AML-193 (cell line): ENCODE measurements at places on chromosomes 6 and 20.

- DNase-seq = no peak
Observed at GRCh38 chr6:90160013-90160412, 136.6 kb downstream of the BACH2 start.

- DNase-seq = no peak
Observed at GRCh38 chr20:7656687-7657467, 283.4 kb downstream of the HAO1 start.

GRCh38 chr6:39054577-39055142, 6.1 kb downstream of the GLP1R start:
- DNase-seq = no peak

DNA sequence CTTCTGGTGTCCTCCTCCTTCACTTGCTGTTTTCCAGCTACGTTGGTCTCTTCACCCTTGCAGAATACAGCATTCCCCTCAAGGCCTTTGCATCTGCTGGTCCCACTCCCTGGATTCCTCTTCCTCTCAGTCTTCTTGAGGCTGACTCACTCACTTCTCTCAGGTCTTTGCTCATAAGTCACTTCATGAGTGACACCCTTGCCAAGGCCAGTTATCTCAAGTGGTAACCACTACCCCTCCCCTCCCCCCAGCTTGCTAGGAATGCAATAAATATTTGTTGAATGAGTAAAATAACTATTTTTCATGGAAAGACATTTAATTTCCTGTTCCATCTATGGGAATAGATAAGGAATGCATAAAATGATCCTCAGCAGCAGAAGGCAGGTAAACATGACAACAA, 131.7 kb downstream of the PLCB4 start:
- DNase-seq = no peak

GRCh38 chr6:142482249-142482648, 180.4 kb downstream of the ADGRG6 start:
- peak; percentile 67 for DNase-seq

GRCh38 chr6:21219241-21219640, 374.3 kb upstream of the SOX4 start:
- DNase-seq = no peak
